ENCODE measurements at places on chromosomes 6 and 20.

DNA sequence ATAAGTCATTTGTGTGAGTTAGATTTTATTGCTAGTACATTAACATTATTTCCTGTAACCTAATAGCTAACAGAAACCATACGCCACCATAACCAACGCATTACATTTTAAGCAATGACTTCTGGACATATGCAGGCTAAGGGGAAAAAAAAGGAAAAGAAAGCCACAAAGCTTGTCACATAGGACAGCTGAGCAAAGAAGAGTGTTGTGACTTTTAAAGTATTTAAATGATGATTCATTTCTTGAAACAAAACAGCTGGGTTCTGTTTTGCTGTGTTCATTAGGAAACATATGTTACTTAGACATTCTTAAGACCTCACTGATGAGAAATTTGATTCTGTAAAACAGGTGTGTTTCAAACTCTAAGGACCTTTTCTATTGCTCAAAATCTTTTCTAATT is 171.4 kb downstream of the COL9A1 start:
- DNase-seq = no peak

DNA sequence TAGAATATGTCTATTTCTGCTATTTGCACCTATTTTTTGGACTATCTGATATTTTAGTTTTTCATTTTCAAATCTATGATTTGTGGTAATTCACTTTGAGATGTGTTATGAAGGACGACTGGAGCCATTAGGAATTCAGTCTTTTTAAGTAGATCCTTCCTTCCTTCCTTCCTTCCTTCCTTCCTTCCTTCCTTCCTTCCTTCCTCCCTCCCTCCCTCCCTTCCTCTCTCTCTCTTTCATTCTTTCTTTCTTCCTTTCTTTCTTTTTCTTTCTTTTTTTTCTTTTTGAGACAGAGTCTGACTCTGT is 46.1 kb upstream of the ENPP1 start:
- no peak for DNase-seq

DNA sequence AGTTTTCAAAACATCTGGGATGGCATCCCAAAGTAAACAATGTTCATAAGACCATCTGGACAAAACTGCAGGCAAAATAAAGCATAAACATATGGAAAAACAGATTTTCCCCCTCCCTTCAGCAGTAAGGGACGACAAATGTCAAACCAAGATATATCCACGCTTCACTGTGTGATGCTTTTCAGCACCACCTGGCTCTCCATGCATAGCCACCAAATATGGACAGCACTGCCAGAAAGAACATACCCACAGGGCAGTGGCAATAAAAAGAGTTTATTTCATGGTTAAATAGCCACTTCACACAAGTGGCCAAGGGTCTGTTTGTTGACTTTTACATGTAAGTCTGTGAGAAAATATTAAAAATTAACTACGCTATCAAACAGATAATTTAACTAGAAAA is 23.1 kb downstream of the USP45 start:
- no peak for DNase-seq

- DNase-seq = no peak
These were observed 58.0 kb upstream of the CD2AP start for GRCh38 chr6:47419621-47420020.

DNA sequence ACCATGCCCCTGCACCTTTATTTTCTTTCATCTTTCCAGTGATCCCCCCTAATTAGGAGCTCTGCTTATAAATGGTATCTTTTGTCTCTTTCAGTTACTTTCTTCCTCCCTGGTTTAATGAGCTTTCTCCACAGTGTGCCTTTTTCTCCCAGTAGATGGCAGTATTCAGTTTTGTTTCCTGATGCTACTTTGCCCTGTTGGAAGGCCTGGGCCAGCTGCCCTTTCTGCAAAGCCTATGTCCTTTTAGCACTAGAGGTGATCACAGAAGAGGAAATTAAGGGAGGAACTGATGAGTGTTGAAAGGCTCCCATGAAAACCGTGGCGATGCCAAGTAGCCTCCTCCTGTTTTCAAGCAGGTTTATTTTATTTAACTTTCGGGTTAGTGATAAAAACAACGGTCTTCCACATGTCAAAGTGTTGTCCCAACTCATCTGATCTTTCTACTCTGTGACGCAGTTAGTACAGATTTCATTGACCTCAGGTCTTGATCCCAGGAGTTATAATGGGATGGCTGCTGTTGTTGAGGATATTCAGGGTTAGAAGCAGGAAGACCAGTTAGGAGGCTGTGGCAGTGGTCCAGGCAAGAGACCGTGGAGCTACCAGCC is 184.2 kb upstream of the BMP2 start:
- no peak for DNase-seq

- DNase-seq = no peak
These were observed 920.0 kb downstream of the TFAP2A start for GRCh38 chr6:9494864-9495263.

- peak; percentile 29 for DNase-seq
These were observed 49.1 kb upstream of the PRDM1 start for GRCh38 chr6:106037060-106037459.

DNA sequence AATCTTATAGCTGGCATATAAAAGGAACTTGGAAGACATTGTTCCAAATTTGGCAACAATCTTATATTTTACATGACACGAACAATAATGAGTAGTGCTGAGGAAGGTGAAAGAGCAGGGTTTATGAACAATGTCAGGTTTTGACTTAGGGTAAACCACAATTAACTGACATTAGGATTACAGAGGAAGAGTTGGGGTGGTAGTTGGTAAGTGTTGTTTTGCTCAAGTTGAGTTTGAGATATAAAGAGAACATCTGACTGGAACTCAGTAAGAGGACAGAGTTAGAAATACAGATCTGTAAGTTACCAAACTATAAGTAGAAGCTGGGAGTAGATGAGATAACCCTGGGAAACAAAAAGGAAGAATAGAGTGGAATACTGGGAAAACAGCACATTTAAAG is 15.1 kb downstream of the RTN4IP1 start:
- DNase-seq = no peak

GRCh38 chr6:24274441-24275083 is 83.3 kb downstream of the DCDC2 start:
- no peak for DNase-seq

DNA sequence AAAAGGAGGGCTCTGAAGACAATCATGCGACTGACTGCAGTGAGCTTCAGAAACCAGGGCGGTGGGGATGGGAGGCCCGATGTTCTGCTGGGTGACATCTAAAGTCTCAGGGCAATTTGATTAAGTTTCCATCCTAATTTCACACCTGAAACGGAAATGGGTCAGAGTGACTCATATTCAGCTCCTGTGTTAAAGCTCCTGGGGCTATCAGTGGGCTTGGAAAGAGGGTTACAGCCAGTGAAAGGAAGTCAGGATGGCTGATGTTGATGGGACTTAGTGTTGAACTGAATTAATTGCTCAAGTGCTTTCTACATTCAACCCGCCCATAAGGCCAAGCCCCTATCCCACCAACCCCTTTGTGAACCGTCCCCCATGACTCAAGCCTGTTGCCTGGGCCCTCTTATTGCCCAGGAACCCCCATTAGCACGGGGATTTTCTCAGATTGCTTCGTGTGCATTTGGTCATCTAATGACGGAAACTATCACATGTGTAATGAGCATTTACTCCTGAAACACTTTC is 47.1 kb upstream of the TBC1D7 start:
- no peak for DNase-seq

GRCh38 chr20:56634735-56635385 is 5.8 kb downstream of the TFAP2C start:
- no peak for DNase-seq

- no peak for DNase-seq
These were observed 917 bp upstream of the TEAD3 start for GRCh38 chr6:35497571-35498421.

DNA sequence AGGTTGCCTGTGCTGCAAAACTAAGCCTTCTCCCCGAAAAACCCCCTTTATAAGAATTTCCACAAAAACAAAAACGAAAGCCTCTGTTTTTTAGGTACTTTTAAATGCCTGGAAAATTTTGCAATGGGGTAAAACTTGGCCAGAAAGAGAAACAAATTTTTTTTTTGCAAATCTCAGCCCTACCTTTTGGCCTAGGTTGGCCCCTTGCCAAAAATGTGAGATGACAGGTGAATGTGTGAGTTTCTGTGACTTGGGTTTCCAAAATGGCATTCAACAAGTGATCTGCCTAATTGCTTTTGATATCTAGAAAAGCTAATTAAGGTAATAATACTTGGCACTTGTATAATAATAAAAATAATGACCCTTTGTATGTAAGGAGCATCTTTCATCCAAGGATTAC is 48.4 kb downstream of the MAFB start:
- no peak for DNase-seq

- DNase-seq = no peak
These were observed 91.6 kb downstream of the PRND start for GRCh38 chr20:4813076-4813862.

DNA sequence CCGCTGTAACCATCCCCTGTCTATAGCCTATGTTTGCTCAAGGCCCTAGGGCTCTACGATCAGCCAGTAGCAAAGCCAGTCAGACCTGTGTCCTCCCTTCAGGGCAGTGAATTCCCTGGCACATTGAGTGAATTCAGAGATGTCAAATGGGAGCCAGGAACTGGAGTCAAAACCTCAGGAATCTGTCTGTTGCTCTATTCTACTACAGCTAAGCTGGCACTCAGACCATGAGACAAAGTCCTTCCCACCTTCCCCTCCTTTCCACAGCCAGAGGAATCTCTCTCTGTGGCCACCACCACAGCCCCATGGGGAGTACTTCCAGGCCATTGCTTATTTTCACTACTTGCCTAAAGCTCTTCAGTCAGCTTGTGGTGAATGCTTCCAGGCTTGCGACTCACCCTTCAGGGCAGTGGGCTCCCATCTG is 82.0 kb downstream of the PKIB start:
- DNase-seq = no peak

DNA sequence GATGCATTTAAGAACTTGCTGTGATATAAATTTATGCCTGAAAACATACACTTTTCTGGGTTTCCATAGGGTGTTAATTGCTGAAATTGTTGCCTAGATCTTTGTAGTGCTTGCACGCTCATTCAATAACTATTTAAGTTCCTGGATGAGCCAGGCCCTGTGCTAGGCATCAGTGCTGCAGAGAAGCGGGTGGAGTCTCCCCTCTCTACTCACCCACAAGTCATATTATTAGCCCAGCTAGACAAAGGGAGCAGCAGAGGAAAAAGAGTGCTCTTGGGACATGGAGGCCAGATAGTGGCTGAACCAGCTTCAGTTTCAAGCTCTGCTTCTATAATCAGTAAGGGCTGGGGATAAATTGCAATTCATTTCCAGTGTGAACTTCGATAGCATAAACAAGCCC is 329.1 kb downstream of the TFAP2B start:
- peak; percentile 19 for DNase-seq

GRCh38 chr6:2876210-2877056 is 26.7 kb downstream of the SERPINB9 start:
- peak; percentile 15 for DNase-seq

DNA sequence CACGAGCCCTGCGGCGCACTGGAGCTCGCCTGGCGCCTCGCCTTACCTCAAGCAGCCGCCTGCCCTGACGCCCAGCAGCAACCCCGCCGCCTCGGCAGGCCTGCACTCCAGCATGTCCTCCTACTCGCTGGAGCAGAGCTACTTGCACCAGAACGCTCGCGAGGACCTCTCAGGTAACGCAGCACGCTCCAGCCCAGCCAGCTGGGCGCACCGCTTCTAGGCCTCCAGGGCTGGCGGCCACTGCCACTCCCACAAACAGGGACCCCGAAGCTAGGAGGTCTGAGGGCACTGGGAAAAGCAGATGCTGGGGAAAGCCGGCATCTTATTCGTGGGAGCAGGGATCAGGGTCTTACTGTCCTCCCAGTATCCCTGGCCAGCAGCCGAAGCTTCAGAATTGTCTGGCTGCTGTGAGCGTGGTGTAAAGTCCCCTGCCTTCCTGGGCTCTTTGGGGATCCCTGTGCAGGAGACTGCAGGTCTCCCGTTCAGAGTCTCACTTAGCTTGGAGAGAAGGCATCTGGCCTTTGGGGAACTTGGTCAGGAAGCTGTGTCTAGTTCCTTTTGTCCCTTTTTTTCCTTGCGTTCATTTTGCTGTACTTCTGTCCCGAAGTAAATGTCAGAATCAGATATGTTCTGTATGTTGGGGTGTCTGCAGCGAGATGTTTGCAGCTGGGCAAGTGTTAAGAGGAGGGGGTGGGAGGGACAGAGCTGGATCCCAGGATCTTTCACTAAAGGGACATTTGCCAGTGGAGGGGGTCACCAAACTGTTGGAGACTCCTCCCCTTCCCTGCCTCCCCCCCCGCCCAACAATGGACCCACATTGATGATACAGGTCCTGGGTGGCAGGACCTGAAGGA is 1.8 kb downstream of the FOXF2 start:
- no peak for DNase-seq

DNA sequence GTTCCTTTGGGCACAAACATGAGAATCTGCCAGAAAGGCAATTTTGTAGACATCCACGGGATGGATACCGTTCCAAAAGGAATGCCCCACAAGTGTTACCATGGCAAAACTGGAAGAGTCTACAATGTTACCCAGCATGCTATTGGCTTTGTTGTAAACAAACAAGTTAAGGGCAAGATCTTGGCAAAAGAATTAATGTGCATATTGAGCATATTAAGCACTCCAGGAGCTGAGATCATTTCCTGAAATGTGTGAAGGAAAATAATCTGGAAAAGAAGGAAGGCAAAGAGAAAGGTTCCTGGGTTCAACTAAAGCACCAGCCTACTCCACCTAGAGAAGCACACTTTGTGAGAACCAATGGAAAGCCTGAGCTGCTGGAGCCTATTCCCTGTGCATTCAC is 103.9 kb upstream of the ARG1 start:
- DNase-seq = no peak

- peak; percentile 54 for DNase-seq
These were observed 2.0 kb downstream of the SPAG4 start for GRCh38 chr20:35617397-35618262.

DNA sequence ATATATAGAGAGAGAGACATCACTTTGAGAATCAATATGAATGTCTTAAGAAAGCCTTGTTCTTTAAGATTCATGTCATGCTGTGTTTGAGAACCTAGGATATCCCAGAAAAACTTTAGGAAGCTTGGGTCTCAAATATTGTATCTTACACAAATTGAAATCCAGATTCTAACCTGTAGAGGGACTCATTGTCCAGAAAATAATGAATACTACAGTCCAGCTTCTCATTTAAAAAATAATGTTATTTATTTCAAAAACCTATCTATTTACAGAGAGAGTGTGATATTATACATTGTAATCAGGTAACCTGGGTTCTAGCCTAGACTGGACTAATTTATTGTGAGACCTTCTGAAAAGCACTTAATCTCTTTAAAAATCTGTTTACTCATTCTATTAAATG is 4.2 kb downstream of the RFX6 start:
- no peak for DNase-seq

DNA sequence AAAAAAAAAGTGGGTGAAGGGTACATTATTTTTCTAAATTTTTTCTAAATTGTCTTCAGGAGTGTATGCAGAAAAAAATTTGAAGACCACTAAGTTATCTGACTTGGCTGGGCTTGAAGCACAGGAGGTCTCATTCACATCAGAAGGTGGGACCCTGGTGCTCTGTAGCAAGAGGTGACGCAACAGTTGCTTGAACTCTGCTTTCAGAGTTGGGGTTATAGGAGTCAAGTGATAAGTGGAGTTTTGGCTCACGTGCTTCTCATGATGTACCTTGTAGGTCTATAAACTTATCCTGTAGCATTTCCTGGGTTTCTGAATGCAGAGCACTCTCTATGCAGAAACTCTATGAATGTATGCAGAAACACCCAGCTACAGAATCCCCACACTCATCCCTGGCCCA is 58.5 kb upstream of the FOXC1 start:
- no peak for DNase-seq
